ENCODE measurements at places on chromosomes 2 and 18.
A peak's percentile ranks its signal among the peaks of the same experiment; 100 is the strongest.

DNA sequence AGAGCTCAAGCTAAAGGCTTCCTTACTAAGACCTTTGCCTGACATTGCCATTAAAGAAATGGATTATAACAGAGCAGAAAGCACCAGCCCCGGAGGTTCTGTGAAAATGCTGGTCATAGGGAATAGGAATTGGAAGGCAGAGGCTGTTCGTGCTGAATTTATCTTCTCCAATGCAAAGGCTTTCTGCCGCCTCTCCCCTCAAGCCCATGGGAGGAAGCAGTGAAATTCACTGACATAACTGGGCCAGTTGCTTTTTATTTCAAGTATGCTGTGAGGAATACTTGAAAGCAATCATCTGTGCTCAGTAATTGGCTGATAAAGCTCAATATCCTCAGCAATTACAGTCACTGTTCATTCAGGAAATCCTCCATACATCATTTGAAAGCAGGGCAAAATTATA lies 85.4 kb upstream of the LINC00305 start:
- DNase-seq: no peak

DNA sequence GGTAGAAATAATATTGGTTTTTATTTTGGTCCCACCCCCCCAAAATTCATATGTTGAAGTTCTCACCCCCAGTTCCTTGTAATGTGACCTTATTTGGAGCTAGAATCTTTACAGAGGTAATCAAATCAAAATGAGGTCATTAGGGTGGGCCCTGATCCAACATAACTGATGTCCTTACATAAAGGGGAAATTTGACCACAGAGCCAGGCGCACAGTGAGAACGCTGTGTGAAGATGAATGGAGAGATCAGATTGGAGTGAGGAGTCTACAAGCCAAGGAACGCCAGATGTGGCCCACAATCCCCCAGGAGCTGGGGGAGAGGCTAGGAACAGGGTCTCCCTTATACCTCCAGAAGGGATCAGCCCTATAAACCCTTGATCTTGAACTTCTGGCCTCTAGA lies 31.6 kb upstream of the TRIB2 start:
- no peak for DNase-seq

GRCh38 chr18:48707636-48708296 lies 168.9 kb downstream of the CTIF start:
- no peak for DNase-seq

GRCh38 chr2:100145893-100146656 lies 3.7 kb upstream of the AFF3 start:
- no peak for DNase-seq

DNA sequence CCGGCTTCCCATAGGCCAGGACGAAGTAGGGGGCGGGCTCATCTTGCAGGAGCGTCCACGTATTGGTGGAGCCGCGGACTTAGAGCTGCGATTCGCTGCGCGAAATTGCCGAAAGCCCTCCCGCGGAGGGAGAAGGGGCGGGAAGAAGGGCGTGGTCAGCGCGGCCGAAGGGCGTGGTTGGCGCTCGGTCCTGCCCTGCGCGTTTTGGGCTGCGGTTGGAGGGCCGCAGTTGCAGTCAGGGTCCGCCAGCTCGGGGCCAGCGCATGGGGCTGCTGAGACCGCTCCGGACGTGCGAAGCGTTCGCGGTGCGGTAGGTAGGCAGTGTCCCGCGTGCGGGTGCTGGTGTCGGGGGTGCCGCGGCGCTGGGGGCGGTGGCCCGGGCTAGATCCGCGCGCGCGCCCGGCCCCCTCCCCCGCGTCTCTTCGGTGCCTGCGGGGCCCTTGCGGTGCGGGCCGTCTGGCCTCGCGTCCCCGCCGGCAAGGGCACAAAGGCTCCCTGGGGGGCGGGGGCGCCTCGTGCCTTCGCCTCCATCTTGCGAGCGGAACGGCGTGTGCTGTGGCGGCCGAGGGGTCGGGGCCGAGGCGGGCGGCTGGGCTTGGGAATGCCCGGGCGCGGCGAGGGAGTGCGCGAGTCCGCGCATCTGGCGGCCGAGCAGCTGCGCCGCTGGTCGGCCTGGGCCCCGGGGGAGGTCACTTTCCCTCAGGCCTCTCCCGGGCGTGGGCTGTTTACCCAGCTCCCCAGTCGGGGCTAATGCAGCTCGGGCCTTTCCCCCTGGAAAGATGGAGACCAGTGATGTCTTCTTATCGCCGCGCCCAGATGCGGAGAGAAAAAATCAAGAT lies at the start of gene CEP68:
TSS of gene CEP68 (plus strand) at position 202 of the 839 bp plus-strand sequence. CDS start 13,029 bp downstream, outside the sequence.
- peak; percentile 97 for DNase-seq
